ENCODE measurements at places on chromosomes 4 and X.

GRCh38 chr4:7692451-7693236 is 247.0 kb downstream of the AFAP1 start:
- DNase-seq, result no peak

GRCh38 chrX:39416547-39417260 is 615.4 kb downstream of the MID1IP1 start:
- DNase-seq, result no peak

DNA sequence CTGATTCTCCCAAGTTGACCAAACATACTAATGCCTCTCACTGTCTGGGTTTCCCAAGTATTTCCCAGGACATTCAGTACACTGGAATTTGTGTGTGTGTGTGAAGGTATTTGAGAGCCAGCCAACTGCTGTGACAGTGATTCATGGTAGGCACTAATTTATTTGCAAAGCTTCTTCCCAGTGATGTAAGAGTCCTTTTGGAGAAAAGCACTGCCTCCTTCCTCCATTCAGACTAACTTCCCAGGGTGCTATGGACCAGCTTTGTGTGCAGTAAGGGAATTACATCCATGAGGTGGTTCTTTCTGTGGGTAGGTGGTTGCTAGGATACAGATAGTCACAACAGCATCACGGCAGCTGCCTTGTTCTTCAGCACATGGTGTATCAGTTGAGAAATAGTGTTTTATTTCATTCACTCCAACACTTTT is 8.7 kb downstream of the EGF start:
- no peak for DNase-seq

DNA sequence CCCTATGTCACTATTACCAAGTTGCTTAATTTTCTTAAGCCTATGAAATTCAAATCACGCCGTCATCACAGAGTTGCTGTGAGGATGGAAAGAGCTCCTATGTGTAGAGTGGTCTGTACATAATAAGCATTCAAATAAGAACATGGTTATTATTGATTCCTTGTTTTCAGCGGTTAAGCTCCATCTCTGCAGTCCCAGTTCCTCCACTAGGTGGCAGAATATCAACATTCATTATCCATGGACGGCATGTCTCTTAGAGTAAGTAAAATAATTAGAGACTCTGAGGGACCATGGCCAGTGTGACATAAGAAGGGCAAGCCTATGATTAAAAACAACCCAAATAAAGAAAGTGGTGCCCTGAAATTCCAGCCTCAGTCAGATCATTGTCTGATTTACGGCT is 132.5 kb upstream of the NHS start:
- DNase-seq, result peak; percentile 46

GRCh38 chrX:119273420-119274192 is 37.5 kb downstream of the PGRMC1 start:
- DNase-seq, result peak; percentile 47

- no peak for DNase-seq
Observed at GRCh38 chr4:157964463-157964862, 208.4 kb downstream of the GASK1B start.

DNA sequence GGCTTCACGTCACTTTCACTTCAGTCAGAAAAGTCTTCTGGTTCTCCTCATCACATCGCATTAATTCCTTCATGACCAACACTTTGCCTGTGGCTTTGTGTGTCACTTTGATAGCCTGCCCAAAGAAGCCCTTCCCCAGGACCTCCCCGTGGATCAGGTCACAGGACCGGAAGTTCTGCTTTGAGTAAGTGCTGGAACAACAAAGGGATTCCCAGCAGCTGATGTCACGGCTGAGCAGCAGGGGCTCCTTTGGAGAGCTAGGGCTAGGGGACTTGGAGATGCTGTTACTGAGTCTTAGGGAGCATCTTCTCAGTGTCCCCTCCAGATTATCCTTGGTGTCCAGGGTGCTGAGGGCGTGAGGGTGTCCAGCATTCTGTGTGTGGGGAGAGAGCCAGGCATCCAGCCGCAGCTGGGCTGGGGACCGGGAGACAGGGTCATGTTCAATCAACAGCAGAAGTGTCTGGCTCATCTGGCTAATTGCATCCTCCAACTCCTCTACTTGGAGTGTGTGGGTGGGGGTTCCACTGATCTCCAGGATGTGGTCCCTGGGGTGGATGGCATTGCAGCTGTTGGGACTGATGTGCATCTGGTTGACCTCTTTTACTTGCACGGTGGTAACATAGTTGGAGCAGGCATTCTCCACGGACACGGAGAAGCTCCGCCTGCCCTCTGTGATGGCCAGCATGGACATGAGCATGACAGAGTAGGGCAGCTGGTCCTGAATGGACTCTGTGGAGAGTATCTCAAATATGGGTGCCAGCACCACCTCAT is 39.2 kb upstream of the ARHGAP6 start:
- DNase-seq, result no peak

GRCh38 chr4:155592938-155593297 is 73.7 kb upstream of the GUCY1A1 start:
- DNase-seq, result no peak

GRCh38 chr4:88706574-88706973 is 8.9 kb upstream of the NAP1L5 start:
- no peak for DNase-seq

All from GM13976 (cell line).